ENCODE measurements at places on chromosomes 7 and 10.

GRCh38 chr7:80150611-80151273 is 16.1 kb downstream of the GNAI1 start:
- DNase-seq: no peak

DNA sequence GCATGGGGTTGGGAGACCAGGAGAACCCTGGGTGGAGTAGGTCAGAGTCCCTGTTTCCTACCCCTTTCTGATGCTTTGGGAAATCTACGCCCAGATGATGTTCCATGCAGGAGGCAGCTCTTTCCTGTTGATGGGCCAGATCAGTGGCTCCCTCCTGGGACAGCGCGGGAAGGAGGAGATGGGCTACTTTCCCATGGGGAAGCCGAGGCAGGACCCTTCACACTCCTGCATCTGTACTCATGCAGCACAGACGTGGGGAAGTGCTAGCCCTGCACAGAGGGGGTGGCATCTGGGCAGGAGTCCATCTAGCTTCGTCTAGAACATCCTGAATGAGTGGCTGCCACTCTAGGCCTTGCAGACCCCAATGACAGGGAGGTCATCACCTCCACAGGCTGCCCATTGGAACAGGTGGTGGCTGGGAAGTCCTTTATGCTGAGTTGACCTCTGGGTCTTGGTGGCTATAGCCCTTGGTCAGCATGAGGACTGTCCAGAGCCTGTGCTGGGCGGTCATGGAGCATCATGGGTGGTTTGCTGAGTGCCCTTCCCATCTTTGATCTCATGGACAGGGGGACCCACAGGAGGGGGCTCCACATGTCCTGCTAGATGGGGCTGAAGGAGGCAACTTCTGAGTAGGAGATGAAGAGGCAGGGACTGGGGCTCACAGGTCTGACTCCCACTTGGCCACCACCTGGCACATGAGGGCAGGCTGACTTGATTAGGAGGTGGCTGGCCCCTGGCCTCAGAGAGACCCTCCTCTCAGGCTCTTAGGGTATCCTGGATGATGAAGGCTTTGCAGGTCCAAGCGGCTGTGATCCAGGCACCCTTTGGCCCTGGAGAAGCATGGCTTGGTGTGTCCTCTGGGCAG is 24.6 kb downstream of the RAMP3 start:
- no peak for DNase-seq

- no peak for DNase-seq
Observed at GRCh38 chr10:124119946-124120345, 26.5 kb upstream of the CHST15 start.

- no peak for DNase-seq
Observed at GRCh38 chr7:140239653-140239935, 62.8 kb upstream of the KDM7A start.

- DNase-seq: no peak
Observed at GRCh38 chr7:46115410-46115809, 194.3 kb upstream of the IGFBP3 start.

- no peak for DNase-seq
Observed at GRCh38 chr10:35887685-35888084, 245.6 kb upstream of the FZD8 start.

DNA sequence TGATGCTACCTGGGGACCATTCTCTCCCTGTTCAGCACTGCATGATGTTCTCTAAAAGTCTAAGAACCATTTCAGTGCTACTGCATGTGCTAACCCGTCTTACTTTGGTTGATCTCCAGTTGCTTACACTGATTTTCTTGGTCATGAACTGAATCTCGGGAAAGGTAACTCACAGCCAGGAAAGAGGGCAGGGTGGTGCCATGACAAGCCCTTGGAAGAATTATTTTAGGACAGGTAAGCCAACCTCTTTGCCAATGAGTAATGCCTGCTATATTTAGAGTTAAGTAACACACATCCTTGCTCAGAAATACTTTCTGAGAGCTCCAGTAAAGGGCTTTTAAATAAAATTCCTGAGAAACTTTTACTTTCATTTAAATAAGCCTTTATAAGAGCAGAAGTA is 126.7 kb downstream of the ARL4A start:
- DNase-seq: no peak

- peak; percentile 24 for DNase-seq
Observed at GRCh38 chr10:77173615-77174461, 463.8 kb downstream of the KCNMA1 start.

DNA sequence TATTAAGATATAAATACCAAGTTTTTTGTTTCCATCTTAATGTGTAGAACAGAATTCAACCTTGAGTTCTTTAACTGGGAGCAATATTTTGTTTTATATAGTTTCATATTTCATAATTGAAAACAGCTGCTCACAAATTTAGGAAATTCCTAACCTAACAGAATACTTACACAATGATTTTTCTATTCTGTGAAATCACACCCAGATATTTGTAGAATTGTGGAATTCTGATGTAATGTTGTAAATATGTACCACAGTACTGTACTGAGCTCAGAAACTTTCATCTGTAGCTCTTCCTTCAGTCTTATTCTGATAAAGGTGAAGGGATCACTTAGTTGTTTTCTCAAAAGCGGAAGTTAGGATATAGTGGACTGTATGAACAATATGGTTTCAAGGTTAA is 143.4 kb upstream of the GLI3 start:
- DNase-seq: no peak

- DNase-seq: no peak
Observed at GRCh38 chr10:70540089-70540788, 61.7 kb downstream of the PALD1 start.

DNA sequence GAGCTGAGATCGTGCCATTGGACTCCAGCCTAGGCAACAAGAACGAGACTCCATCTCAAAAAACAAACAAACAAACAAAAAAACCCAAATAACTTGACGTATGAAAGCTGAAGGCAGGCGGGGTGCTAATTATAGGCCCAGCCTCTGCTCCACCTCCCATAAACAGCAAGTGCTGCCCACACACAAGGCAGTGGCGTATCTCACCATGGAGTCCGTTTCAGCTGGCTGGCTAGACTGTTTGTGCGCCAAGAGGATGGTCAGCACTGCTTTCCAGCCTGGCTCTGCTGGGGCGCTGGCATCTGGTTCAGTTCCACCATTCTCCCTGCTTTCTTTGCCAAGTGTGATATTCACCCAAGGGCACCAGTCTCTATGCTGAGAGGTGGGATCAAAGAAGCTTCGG is 29.1 kb downstream of the ZC3HC1 start:
- no peak for DNase-seq

- no peak for DNase-seq
Observed at GRCh38 chr10:88157981-88158465, 294.6 kb downstream of the PTEN start.

- no peak for DNase-seq
Observed at GRCh38 chr7:117112640-117113039, 159.3 kb downstream of the ST7 start.

DNA sequence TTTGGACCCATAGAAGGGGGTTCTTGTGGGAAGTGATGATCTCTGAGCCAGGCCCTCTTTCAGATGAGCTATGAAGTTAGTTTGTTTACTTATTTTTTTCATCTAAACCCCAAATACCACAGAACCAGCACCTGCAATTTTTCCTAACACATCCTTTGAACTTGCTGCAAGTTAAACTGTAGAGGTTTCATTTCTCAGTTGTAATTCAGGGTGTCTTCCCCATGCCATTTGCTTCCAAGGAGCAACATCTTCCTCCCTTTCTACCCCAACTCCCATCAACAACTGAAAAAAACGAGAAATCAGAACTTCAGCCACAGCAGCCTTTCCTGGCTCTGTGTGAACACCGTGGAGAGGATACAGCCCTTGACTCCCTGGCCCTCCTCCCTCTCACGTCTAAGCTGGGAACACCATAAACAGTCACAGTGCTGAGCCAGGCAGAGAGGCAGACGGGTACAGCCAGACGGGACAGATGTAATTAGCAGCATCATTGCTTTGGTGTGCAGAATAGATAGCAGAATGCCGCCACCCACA is 63.6 kb downstream of the RGS10 start:
- DNase-seq: no peak

- DNase-seq: no peak
Observed at GRCh38 chr7:14934839-14935238, 32.3 kb upstream of the DGKB start.

- no peak for DNase-seq
Observed at GRCh38 chr7:80907141-80907601, 11.7 kb downstream of the SEMA3C start.

- DNase-seq: no peak
Observed at GRCh38 chr7:71637578-71637977, 505.6 kb downstream of the GALNT17 start.

DNA sequence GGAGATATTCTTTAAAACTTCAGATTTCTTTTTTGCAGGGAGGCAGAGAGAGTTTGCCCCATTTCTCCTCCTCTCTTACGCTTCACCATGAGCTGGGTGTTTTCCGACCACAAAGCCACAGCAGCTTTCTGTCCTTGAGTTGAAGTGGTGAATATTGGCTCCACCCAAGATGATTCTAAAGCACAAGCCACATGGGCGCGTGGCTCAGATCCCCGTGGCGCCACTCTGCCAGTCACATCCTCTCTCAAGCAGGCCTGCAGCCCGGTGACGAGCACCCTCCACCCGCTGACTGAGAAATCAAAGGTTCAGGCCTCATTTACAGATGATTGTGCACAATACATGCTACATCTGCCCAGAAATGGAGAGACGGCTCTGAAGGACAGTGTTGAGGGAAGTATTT is 27.6 kb upstream of the RNF32 start:
- peak; percentile 22 for DNase-seq

DNA sequence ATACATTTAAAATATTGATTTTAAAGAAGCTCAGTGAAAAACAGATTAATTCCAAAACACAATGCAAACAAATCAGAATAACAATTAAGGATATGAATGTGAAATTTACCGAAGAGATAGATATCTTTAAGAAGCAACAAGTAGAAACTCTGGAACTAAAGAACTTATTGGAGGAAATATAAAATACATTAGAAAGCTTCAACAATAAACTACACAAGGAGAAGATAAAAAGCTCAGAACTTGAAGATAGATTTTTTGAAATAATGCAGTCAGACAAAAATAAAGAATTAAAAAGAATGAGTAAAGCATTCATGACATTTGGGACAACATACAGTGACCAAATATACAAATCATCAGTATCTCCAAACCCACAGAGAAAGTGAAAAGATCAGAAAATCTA is 43.2 kb downstream of the HIBADH start:
- no peak for DNase-seq

DNA sequence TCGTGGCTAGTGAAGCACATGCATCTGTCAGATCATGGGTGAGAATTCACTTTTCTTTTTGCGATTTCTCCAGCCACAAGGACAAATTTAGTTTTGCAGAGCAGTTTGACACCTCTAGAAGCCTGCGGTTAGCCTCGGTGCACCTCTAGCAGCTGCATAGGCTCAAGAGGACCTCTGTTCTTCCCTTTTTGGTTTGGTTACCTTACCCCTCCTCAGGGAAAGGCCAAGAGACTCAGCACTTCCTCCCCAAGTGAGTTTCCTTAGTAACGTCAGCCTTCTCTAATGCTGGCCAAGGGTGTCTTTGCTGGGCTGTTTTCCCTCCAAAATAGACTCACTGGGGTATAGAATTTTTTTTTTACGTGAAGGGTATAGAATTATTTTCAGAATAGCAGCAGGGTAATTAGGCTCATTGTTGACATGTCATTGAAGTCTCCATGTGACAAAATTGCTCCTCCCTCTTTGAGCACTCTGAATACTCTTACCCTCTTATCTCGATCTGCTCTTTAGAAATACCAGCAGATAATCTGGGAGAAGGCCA is 97.8 kb downstream of the AUTS2 start:
- DNase-seq: no peak

DNA sequence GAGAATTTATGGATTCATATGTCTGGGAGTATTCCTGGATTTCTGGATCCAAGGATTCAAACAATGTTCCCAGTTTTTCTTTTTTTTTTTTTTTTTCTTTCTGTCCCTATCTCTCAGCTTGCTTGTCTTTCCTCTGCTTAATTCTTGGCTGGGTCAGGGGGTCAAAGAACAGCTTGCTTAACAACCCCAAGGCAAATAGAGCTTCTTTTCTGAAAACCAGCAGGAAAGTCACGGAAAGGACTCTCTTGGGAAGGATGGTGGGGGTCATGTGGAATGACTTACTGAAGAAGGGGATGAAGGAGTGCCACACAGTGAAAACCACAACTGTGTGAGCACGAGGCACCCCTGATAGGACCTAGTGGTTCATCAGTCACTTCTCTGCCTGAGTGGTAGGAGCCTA is 36.1 kb downstream of the GRK5 start:
- DNase-seq: no peak

- no peak for DNase-seq
Observed at GRCh38 chr10:99555825-99556523, 23.2 kb downstream of the NKX2-3 start.

DNA sequence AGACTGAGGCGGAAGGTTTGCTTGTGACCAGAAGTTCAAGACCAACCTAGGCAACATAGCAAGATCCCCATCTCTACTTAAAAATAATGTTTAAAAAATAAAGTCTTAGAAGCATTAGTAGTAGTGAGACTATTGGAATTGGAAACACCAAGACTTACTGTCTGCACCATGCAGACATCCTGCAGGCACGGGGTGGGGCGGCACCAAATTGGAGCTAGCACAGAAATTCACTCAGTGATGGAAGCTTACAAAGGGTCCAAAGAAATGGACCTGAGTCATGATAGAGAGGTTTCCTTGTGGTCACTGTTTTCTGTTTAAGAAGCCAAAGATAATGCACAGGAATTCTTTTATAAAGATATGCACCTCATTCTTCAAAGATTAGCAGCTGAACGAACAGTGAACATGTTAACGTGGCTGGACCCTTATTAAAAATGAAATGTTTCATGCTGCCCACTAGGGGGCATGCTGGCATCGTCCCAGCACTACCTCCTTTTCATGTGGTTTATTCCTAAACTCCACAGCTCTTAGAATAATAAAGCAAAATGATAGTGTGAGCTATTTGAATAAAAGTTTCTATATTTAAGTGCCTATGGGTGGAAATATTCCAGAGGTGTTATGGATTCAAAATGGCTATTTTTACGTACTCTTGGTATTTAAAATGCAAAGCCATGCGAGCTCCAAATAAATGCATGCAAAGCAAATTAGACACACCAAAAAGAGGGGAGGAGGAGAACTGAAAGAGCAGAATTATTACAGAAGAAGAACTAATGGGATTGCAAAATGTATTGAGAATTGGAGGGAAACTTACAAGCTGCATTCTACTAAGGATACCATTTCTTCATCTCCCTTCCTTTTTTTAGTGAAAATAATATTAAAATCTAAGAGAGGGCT is 28.6 kb downstream of the PDSS1 start:
- peak; percentile 32 for DNase-seq

DNA sequence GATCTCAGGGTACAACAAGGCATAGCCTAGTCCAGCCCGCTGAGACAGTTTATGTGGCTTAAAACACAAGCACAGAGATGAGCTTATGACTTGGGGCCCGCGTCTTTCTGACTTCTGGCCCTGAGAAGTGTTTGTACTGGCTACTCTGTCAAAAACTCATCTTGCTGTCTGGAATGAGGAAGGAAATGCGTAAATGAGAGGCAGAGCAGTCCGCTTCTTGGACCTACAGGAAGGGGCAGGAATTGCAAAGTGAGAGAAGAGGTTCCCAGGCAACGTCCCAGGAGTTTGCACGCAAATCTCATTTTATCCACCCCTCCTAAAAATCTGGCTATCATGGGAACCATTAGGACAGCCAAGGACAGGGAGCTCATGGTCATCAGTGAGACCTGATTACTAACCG is 5.5 kb downstream of the ANXA11 start:
- DNase-seq: no peak
